Large intestine (tissue), 12 donors: ENCODE measurements at places on chromosomes 7 and 10. TPM values are rescaled to one million over a fixed set of nuclear protein-coding genes. Genes with fewer than 3 reads are reported as not detected.

DNA sequence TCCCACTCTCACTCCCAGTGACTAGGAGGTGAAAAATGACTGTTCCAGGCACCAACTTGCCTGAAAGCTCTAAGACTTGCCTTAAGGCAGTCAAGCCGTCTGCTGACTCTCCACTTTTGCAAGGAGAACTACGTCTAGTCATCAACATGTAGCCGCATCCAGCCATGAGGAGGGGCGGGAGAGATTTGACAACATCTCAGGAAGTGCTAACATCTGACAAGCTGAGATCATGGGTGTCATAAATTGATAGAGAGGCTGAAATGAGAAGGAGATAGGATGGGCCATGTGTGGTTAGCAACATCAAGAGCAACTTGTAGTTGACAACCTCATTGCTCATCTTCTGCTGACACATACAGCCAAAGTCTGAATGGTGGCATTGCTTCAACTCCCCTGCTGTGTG is 9.0 kb upstream of the TBXAS1 start:
- no peak for DNase-seq

GRCh38 chr10:125514206-125515162 is 168.5 kb downstream of the TEX36 start:
- DNase-seq: no peak

- no peak for DNase-seq
These were observed 110.2 kb downstream of the PTEN start for GRCh38 chr10:87973635-87974034.

Gene PON3
- polyA plus RNA-seq: 10.6 TPM

GRCh38 chr7:121180436-121181063 is 148.2 kb upstream of the WNT16 start:
- no peak for DNase-seq

Gene OR6B1
- not detected for polyA plus RNA-seq

Gene SCIN
- polyA plus RNA-seq: 4.3 TPM

Gene PHF14
- polyA plus RNA-seq: 31.6 TPM

DNA sequence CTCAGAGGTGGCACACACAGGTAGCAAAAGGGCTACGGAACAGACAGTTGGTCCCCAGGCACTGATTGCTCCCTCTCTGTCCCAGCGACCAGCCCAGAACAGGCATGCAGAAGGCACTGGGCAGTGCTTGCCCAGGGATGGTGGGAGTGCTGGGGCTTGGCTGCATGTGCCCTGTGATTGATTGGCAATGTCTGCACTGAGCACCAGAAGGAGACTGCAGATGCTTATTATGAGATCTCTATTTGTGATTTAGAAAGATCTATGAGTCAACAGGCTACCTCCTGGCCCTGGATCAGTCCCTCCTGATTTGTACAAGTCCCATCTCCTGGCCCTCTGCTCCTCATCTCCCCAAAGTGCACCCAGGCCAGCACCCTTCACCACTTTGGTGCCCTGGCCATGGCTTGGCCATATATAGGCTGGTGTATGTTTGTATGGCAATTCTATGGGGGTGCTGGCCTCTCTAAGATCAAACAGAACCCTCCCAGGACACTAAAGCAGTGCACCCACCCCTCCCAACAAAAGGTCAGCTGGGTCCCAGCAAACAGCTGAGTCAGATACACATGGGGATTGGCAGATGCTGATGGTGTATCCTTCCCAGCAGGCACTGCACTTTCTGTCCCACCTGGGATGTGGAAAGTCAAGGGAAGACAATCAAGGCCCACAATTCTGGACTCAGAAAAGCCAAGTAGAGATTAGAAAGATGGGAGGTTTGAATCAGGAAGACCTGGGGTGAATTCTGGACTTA is 30.9 kb downstream of the CAMK2B start:
- no peak for DNase-seq

GRCh38 chr10:75611172-75611992 is 180.0 kb downstream of the LRMDA start:
- no peak for DNase-seq

Gene ELFN1
- 2.3 TPM for polyA plus RNA-seq

Gene CNNM1
- polyA plus RNA-seq: 0.79 TPM

Gene SCART1
- polyA plus RNA-seq: 2.3 TPM

- DNase-seq: peak; percentile 42
These were observed 178.4 kb downstream of the ARHGAP12 start for GRCh38 chr10:31749981-31750840.

DNA sequence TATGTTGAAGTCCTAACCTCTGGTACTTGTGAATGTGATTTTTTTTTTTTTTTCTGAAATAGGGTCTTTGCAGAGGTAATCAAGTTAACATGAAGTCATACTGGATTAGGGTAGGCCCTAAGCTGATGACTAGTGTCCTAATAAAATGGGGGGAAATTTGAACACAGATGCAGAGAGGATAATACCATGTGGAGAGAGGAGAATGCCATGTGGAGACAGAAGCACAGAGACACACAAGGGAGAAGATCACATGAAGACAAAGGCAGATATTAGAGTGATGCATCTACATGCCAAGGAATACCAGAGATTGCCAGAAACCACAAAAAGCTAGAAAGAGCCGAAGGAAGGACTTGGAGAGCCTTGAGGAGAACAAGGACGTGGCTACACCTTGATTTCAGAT is 28.5 kb upstream of the ARMC3 start:
- DNase-seq: no peak

Gene ANKRD26
- polyA plus RNA-seq: 8.7 TPM
